ENCODE measurements at places on chromosomes 3 and 15. TPM values are rescaled to one million over a fixed set of nuclear protein-coding genes. Genes with fewer than 3 reads are reported as not detected.

The NEK11 gene
- 1.1 TPM for total RNA-seq

The LTK gene
- 0.25 TPM for total RNA-seq

The FBXW12 gene
- total RNA-seq: 0.14 TPM

The ZBTB20 gene
- total RNA-seq: 3.3 TPM

GRCh38 chr3:53850895-53851294, 4.5 kb downstream of the IL17RB start:
- no peak for DNase-seq

GRCh38 chr15:56942118-56942517, 23.7 kb downstream of the TCF12 start:
- DNase-seq: no peak

- DNase-seq: peak; percentile 46
Observed at GRCh38 chr15:55279746-55280351, 9.8 kb downstream of the RAB27A start.

- DNase-seq: peak; percentile 33
Observed at GRCh38 chr3:129015388-129016105, 14.4 kb downstream of the EFCC1 start.

GRCh38 chr15:86685263-86685662, 605.6 kb downstream of the AGBL1 start:
- DNase-seq: no peak

Data from activated T-helper 2 cell treated with anti-CD3 and anti-CD28 coated beads, Interferon-gamma antibody, Interleukin-2, Interleukin-4, amounts not matched to agents 10 μg/mL and 5 μg/mL and 100 μg/mL, durations not matched to agents 14 hours and 24 hours and 36 hours (primary cell).